ENCODE measurements at places on chromosomes 7 and 10.

GRCh38 chr7:12383377-12383776, 20.3 kb downstream of the VWDE start:
- DNase-seq = no peak

GRCh38 chr10:52376694-52377354, 62.7 kb downstream of the DKK1 start:
- DNase-seq = no peak

DNA sequence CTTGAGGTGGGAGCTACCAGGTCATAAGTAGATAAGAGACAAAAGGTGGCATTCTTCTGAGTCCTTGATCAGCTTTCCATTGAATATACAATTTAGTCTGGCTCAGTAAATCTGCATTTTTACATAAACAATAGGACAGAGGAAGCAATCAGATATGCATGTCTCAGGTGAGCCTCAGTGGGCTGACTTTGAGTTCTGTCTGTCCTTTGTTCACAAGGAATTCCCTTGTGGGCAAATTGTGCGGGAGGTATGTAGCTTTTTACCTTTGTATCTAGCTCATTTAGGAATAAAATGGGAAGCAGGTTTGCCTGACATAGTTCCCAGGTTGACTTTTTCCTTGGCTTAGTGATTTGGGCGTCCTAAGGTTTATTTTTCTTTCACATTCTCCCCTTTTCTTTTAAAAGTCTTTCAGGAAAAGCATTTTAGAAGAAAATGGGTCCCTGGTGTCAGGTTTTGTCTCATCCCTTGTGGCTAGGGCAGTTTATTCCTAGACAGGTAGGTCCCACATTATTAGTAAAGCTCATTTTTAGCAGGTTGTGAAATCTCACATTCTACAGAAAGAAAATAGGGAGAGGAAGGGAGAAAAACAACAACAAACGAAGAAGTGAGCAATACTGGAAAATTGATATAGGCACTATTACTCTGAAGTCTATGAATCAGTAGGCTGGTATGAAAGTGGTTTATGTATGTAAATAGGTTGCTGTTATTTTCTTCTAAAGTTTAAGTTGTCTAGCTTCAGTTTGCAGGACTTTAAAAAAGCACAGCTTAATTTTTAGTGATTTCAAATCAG, 16.5 kb downstream of the SPAM1 start:
- no peak for DNase-seq

DNA sequence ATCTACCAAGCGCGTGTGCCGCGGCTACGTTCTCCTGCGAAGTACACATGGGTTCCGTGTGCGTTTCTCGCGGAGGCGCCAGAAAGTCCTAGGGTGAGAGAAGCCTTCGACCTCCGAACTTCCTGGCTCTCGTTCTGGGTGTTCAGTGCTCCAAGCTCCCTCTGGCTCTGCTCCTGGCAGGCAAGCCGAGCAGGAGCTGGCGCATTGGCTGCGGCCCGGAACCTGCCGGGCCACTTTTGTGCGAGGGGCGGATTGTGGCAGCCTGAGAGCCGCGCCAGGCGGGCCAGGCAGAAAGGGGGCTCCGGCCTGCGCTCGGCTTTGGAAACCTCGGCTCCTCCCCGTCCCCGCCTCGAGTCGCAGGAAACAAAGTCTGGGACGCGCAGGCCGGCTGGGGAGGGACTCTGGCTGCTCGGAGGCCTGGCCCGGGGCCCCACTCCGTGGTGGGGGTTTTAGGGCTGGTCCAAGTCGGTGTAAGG, 9.6 kb downstream of the EMX2 start:
- no peak for DNase-seq

GRCh38 chr7:14336256-14336655, 346.8 kb upstream of the ETV1 start:
- no peak for DNase-seq

DNA sequence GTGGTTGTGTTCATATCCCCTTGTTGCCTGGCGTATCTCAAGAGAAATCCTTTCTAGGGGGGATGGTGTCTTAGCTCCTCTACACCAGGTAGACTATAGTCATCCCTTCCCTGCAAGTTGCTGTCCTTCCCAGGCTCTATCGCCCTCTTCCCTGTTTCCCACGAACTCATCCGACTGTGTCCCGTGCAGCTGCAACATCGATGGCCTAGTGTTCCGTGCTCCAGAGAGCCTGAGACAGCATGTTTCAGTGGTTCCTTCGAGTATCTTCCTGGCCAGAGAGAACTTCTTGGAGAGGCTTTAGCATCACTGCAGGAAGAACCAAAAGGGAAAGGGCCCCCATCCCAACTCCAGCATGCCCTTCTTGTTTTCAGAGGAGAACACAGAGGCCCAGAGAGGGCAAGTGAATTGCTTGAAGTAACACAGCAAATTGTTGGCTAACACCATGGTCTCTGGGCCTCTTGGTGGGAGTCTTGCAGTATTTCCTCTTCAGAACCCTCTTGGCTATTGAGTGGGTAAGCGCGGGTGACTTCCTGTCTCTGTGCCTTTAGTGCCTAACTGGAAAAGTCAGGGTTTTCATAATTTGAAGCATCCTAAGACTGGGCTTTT, 162.9 kb downstream of the RGS10 start:
- no peak for DNase-seq

DNA sequence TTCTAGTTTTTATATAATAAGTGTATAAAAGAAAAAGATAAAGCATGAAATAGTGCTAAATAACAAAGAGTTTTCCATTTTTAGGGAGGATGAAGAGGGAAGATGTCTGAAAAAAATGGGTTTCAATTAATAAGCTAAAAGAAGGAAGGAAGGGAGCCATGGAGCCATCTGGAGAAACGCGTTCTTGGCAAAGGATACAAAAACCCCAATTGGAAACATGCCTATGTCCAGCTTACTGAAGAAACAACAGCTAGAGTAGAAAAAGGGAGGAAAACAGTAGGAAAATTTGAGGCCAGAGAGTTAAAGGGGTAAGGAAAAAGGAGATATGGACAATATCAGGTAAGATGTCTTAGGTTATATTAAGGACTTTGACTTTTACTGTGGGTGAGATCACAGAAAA, 416.2 kb upstream of the GHITM start:
- no peak for DNase-seq

GRCh38 chr7:41659539-41659938, 43.4 kb downstream of the INHBA start:
- DNase-seq = no peak

DNA sequence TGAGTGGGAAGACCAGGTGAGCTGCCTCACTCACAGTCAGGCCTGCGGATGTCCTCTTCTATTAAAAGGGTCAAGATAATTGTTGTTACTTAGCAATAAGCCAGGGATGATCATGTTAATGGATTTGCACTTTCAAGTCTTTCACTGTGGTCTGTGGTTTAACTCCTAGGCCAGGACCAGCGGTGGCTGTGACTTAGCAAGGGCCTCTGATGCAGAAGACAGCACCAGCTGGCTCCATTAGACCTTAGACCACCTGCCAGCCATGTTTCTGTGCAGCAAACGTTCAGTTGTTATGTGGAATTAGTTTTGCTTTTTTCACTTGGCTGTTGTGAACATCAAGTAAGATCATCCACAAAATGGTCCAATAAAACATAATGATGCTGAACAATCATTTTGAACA, 537.3 kb downstream of the TNS3 start:
- no peak for DNase-seq

DNA sequence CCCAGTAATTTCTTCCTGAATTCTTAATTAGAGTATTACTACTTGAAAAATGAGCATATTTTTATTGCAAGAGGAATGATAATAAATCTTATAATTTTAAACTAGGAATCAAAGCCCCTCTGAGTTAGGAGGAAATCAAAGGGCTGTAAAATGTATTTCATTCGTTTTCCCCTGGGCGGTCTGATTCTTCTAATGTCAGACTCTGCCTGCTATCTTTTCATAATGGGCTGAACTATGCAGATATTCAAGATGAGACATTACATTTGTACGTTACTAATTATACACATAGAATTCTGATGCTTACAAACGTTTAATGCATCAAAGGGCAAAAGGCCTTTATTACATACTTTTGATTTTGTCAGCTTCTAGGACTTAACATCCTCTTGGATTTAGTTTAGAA, 16.0 kb upstream of the TRUB1 start:
- no peak for DNase-seq

DNA sequence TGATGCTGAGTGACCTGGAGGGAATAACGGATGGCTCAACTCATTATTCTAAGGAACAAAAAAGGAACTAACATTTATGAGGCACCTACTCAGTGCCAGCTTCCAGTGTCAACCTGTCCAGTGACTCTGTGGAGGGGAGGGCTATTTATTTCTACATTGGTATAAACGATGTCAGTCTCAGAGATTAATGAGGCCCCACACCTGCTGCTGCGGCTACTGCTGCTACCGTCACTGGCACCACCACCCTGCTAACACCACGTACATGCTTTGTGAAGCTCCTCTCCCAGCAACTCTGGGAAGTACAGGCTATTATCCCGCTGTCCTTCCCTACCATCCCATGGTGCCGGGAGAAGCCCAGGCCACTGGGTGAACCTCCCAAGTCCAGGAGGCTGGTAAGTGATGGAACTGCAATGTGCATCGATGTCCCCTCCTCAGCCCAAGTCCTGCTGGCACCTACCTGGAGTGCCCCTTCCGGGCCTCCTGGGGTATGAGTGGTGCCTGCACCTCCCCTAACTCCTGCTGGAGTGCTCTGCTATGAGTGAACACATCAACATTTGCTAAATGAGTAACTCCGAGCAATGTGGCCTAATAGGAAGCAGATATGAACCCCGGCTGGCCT, 101.5 kb downstream of the ARHGAP22 start:
- DNase-seq = no peak

- DNase-seq = peak; percentile 14
Observed at GRCh38 chr7:128876127-128876526, 13.5 kb downstream of the ATP6V1F start.

DNA sequence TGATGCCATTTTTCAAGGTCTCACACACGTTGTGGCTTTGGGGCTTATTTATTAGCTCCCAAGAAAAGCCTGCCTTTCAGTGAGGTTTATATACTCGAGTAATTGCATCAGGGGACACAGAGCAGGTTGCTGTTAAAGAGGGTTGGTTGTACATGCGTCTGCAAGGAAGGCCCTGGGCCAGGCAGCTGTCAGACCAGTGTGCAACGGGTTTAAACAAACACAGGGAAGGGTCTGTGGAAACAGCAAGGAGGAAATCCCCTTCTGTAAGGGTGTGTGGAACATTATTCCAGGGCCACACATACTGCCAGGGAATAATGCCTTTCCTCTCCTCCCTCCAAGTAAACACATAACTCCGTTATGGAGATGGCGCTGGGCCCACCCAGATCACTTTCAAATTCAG, 1.7 kb upstream of the CHST15 start:
- peak; percentile 52 for DNase-seq

DNA sequence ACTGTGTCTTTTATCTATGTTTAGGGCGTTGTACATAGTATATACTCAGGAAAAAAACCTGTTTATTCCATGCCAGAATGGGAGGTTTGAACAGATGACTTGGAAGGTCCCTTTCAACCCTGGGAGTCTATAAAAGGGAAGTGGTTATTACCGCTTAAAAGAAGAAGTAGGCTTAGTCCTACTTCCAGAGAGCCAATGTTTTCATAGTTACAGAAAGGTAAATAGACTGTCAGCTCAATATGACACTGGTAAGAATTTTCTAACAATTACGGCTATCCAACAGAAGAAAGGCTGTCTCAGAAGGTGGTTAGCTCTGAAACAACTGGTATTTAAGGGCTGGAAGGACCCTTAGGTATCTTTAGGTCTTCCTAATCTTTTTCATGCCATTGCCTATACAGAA, 1.1 kb upstream of the TFAM start:
- no peak for DNase-seq

GRCh38 chr10:64444564-64444963, 923.4 kb downstream of the REEP3 start:
- no peak for DNase-seq

DNA sequence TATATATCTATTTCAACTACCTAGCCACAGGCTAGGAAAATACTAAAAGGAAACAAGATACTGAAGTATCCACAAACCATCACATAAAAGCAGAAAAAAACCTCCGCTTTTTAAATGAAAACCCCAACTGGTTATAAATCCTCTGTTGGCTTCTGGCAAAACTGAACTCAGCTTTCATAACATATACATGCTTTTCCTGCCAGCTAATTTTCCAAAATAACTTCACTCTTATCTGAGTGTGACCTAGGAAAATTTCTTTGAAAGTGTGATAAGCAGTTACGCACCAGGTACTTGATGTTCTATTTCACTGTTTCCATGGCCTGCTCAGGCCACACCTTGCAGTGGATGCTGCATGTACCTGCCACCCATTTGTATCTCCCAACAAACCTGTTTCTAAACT, 11.8 kb downstream of the FAM3C start:
- DNase-seq = no peak

- no peak for DNase-seq
Observed at GRCh38 chr7:105448181-105448580, 59.5 kb upstream of the SRPK2 start.

DNA sequence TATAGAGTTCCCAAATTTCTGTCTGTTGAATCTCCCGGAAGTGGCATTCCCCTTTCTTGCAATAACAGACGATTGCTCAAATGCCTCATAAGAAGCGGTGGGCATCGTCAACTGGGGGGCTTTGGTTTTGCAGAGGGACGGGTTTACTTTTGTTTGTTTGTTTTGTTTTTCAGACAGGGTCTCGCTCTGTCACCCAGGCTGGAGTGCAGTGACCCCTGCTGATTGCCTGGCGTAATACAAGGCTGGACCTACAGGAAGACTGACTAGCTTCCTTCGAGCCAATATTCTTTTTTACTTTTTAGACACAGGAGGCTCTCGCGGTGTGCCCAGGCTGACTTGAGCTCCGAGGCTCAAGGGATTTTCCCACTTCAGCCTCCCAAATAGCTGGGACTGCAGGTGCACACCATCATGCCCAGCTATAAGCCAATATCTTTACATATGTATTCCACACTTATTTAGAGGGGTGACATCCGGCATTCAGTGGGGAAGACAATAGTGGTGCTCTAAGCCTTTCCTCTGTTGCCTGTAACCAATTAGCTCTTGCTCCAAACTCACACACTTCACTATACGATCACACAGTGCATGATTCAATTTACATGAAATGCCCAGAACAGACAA, 58.1 kb downstream of the FHIP2A start:
- peak; percentile 34 for DNase-seq

DNA sequence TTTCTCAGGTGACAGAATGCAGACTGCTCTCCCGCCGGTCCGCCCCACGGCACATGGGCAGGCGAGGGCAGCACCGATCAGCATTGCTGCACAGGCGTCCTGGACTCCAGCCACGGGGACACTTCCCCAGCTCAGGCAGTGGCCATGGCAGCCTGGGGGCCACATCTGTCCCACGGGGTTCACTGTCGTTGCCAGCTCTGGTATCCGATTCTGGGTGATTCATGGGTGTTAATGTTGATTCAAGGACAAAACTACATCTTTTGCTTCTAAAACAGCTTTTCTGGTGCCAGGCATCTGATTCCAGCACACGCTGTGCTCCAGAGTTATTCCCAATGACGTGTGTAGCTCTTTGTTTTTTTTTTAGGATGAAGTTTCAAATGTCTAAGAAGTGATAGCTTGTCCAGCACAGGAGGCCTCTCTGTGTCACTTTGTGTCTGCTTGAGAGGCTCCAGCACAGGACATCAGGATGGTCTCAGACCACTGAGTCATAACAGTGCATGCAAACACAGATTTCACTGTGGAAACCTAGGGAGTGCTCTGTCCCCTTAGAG, 218.0 kb downstream of the WDR37 start:
- DNase-seq = no peak
